CD4-positive, alpha-beta T cell treated with Interleukin-10 for 1 hour (primary cell): ENCODE measurements at places on chromosomes 5 and 9.
A peak's percentile ranks its signal among the peaks of the same experiment; 100 is the strongest.

DNA sequence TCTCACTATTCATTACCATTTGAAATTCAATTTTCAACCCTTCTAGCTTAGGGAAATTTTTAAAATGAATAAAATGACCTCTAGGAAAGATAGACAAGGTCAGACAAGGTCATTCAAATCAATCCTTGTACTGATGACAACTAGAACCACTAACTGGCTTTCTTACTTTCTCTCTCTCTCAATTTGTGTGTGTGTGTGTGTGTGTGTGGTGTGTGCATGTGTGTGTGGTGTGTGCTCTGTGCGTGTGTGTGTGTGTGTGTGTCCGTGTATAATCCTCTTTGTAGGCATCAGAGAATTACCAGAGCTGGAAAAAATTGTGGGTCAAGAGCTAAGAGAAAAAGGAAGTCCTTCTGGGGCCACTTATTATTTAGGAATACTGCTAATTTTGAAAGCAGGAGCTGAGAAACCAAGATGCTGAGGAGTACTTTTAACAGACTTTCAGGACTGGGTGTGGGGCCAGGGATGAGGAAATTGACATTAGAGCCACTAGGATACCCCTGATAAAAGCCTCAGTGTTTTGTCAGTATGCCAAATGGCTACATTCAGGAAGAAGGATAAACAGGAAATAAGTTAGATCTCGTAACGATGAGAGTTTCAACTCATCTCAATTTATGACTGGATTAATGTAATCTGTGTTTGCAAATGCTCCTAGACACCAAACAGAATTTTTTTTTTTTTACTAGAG is 723.3 kb downstream of the CETN3 start:
- DNase-seq = no peak

- no peak for DNase-seq
Measured at GRCh38 chr5:77970891-77971290, 194.8 kb upstream of the TBCA start.

DNA sequence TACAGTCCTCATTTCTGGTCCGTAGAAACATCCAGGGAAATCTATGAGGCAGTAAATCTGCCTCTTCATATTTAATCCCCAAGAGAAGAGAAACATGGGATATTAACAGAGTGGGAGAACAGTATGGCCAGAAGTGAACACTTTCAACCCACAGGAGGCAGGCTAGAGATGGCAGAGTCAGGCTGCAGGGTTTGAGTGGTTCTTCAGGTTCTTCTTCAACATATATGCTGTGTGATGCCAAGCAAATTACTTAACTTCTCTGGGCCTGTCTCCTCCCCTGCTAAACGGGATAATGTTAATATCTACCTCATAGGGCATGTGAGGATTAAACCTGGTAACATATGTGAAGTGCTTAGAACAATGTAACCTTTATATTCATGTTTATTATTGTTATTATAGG is 321.8 kb downstream of the PSAT1 start:
- DNase-seq = no peak

DNA sequence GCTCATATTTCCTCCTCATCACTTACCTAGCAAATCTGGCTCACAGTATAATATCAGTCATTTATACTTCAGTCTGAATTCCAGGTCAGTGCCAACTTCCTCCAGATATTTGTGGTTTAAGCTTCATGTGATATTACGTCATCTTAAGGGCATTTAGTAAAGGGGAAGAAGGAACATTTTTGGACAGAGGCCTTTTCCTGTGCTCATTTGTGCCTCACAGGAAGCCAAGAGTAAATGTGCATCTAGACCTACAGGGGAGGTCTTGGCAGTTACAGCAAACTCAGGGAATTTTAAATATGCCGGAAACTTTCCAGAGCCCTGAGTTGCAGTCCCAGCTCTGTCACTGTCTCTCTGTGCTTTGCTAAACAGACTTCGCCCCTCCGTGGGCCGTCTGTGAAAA is 12.3 kb upstream of the KCNIP1 start:
- no peak for DNase-seq

DNA sequence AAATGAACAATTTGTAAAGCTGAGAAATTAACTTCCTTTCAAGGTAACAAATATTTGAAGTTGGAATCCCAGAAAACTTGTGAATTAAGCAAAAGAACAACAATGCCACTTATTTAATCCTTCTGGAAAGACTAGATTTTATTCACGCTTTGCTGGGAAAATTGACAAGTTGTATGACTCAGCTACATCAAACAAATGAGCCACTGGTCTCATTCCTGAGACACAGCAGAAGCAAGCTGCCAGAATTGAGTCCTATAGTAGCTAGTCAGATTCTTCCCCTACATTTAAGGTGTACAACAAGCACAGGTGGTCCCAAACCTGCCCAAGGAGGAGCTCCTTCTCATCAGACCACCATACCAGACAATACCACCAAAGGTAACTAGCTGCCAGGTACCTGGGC is 280.7 kb downstream of the SPOCK1 start:
- no peak for DNase-seq

GRCh38 chr5:4058899-4059298 is 463.3 kb downstream of the IRX1 start:
- no peak for DNase-seq

DNA sequence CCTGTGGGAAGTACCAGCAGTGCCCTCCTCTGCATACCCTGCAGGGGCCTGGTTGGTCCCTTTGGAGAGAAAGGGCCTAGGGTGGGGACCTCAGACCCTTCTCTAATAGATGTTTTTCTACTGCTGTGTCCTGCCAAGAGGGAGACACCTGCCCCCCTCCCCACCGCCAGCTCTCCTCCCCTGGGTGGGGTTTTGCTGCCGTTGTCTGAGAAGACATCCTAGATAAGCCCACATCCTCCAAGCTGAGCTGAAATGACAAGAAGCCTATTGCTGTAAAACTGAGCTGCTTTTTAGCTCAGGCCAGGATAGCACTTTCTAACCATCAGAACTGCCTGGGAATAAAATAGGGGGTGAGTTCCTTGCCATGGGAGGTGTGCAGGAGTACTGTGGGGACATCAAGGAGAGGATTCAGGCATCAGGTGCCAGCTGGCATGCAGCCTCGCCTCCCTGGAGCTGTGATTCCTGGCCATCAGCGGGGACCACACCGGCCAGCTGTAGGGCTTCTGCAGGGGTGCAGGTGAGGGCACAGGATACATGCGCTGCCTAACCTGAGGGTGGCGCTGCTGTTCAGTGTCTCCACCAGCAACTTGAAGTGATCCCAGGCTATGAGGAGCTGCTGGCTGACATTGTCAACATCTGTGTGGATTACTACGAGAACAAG is 37.9 kb downstream of the CYFIP2 start:
- peak; percentile 64 for DNase-seq

GRCh38 chr5:93887678-93888077 is 146.3 kb upstream of the POU5F2 start:
- no peak for DNase-seq

DNA sequence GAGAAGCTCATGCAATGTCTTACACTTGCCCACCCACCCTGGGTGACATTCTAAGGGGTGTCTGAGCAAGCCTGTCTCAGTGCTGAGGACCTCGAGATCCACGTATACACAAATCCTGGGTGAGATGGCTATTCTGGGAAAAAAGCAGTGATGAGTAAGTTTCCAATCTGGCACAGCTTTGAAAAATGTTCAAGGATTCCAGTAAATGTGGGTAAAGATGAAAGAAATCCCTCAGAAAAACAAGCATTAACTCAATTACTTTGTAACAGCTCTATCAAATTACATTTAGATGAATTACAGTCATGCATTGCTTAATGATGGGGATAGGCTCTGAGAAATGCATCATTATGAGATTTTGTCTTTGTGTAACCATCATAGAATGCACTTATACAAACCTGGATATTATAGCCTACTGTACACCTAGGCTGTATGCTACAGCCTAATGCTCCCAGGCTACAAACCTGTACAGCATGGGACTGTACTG is 26.9 kb downstream of the GOLM1 start:
- no peak for DNase-seq

- no peak for DNase-seq
Measured at GRCh38 chr5:148927307-148927946, 101.0 kb downstream of the ADRB2 start.

GRCh38 chr9:131417264-131418142 is 23.6 kb downstream of the PRRC2B start:
- no peak for DNase-seq

DNA sequence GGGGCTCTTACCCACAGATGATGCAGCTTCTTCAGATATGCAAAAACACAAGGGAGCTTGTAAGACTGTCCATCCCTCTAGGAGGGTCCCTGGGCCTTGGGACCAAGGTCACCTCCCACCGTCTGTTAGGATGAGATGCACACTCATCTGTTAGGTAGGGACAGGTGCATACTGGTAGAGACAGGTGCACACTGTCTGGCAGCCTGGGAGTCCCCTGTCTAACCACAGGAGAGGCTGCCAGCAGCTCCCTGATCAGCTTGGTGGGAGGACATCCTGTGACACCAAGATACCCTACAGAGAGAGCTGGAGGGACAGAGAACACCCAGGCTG is 13.2 kb downstream of the TSPAN17 start:
- no peak for DNase-seq

DNA sequence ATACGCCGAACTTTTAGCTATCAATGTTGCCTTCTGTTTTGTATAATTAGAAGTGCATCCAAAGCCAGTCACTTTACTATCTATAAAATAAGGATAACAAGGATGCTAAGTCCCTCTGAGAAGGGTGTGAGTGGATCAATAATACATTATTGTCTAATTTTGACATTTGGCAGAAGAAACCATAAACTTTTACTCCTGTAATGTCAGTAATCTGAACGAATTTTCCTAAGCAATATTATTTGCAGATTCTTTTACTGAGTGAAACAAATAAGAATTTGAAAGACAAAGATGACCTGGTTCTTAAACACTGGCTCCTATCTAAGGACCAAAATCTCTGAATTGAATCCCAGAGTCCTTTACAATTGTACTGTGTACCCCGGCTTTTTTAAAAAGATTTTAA is 126.6 kb upstream of the TMEM161B start:
- no peak for DNase-seq

- DNase-seq = no peak
Measured at GRCh38 chr5:142065273-142065672, 43.3 kb upstream of the NDFIP1 start.

DNA sequence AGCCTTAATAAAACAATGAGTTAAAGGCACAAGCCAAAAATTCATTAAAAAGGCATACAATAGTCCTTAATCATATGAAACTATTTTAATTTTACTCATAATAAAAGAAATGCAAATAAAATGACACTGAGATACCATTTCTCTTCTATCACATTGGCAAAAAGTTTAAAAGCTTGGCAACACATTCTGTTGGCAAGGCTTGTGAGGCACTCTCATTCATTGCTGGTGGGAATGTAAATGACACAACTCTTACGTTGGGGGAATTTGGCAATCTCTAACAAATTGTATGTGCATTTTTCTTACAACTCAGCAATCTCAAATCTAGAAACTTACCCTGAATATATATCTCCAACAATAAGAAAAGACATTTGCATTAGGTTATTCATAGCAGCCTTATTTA is 111.6 kb downstream of the PRELID2 start:
- DNase-seq = no peak

- DNase-seq = no peak
Measured at GRCh38 chr9:107681988-107682387, 192.4 kb upstream of the KLF4 start.

DNA sequence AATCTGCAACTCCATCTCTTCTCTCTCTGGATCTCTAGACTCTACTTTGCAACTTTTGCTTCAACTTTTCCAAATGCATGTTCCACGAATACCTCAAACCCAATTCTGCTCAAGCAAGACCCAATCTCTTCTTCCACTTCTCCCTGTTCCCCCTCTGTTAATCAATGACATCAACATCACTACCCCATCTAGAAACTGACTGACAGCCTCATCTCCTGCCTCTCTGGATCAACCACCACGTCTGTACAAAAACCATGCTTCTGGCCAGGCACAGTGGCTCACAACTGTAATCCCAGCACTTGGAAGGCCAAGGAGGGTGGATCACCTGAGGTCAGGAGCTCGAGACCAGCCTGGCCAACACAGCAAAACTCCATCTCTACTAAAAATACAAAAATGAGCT is 12.2 kb downstream of the GLDC start:
- no peak for DNase-seq

GRCh38 chr9:36488389-36488756 is 84.3 kb upstream of the MELK start:
- DNase-seq = no peak

DNA sequence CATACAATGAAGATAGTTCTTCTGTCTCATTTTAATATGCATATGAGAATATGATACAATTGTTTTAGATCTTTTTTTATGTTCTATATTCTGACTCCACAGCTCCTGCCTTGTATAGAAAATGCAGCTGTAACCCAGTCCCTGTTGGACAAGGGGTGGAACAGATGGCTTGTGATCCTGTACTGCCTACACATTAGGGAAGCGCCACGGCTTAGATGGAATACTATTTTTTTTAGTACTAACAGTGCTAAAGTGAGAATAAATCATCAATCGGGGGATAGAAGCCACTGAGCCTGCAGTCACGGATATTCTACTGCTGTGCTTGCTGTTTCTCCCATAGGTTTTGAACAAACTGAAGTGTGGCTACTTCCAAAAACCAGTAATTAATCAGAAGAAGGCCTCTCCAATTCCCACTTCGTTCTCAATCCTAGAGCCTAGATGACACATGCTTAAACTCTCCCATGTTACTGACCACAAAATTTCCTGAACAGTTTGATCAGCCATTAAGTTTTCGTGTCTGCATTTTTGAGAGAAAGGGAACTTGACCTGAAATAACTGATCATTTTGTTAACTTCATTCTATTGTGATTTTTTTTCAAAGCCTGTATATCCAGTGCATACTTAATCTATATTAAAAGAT is 150.3 kb downstream of the CDH18 start:
- DNase-seq = no peak

GRCh38 chr5:175790796-175791195 is 80.6 kb upstream of the CPLX2 start:
- DNase-seq = no peak

DNA sequence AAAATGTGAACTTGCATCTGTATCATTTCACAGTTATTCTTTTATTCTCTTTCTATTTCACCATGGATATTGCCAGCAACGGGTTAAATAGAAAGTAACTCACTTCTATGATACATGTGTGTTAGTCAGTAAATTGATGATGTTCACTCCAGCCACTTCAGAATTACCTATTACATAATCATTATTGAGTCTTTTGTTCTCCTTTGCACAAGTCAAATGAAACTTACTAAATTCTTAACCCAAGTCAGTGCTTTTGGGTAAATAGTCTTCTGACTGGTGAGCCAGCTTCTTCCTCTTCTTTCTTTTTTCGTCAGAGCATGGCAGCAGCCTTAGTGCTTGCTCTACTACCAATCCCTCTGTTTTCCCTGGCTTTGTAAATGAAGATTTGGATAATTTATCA is 344.3 kb downstream of the RAB3C start:
- DNase-seq = no peak
